NCI-H524 treated with DMSO at 0.1 percent for 48 hours (cell line): ENCODE measurements at places on chromosomes 7 and 10.

DNA sequence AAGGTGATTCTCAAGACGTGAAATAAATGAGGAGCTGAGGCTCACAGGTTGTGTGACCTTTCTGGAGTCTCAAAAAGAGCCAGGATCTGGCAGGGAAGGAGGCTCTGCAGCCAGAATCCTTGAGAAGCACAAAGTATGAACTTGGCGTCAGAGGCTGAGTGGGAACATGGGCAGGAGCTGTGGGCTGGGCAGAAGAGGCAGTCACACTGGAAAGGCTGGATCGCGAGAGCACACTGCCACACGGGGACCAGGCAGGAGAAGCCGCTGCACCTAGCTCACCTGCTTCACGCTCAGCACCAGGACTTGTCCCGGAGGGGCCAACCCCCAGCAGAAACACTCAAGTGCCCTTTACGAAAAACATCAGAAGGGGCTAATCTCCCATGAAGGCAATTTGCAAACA lies 535.0 kb downstream of the TNS3 start:
- no peak for DNase-seq

GRCh38 chr10:30448092-30448491 lies 14.1 kb downstream of the MAP3K8 start:
- no peak for DNase-seq

DNA sequence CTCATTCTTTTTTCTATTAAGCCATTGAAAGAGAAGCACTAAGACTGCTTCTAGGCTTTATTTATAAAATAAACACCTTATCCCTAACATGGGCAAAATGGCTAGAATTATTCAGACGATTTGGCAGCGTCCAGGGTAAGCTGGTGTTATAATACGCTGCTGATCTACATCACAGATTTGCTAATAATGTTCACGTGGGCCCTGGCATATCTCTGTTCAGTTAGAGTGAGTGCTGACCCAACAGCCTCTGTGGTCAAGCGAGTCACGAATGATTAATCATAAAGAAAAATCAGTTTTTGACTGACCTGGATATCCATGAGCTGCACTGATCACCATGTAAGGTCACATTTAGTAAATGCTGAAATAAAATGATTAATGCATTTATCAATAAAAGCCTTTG lies 28.4 kb upstream of the CBLL1 start:
- DNase-seq = no peak

DNA sequence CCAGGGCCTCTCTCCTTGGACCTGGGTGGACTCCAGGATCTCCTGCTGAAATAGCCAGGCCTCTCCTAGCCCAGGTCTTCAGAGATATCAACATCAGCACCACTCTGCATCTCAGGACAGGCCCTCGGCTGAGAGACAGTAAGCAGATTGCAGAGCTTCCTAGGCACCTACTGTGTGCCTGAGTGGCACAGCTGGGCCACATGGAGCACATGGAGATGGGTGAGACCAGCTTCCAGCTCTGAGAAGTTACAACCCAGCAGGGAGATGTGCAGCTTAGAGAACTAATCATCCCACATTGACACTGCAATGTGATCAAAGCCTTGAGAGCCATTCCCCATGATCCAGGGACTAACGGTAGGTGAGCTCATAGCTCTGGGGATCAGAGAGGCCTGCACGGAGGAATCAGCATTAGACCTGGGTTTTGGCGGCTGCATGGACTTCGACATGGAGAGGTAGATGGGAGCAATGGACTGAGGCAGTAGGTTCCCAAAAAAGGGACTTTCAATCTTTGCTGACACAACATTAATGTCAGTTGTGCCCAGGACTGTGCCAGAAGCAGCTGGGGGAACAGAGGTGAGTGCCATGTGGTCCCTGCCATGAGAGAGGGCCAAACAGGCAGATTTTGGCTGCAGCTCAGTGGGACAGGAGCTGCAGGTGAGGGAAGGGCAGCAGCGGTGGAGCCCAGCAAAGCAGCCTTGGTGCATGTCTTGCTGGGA lies 76.0 kb upstream of the LEP start:
- DNase-seq = no peak

DNA sequence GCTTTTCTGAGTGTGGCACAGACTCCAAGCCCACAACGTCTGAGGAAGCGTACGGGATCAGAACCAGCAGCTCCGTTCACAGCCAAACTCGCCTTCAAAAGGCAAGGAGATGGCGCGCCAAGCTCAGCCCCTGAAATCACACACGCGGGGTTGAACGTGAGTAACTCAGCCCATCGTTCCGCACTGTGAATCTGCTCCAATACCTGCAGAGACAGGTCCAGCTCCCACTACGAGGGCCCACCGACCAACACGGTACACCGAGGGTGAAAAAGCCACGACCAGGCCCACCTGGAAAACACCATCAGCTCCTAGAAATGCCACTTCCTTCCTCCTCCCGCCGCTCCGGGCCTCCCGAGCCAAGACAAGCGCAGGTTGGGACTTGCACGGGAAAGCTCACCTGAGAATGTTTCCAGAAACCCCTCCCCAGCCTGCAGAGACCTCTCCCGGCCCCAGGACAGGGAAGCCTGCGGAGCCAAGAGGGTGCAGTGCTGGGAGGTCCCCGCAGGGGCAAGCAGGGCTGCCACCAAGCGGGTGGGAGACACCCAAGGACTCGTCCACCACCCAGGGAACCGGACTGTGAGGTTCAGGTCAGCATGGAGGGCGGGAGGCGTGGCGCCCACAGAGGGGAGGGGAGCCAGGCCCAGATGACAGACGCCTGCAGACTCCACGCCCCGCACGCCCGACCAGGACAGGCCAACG lies 93.9 kb upstream of the PDGFA start:
- DNase-seq = no peak

DNA sequence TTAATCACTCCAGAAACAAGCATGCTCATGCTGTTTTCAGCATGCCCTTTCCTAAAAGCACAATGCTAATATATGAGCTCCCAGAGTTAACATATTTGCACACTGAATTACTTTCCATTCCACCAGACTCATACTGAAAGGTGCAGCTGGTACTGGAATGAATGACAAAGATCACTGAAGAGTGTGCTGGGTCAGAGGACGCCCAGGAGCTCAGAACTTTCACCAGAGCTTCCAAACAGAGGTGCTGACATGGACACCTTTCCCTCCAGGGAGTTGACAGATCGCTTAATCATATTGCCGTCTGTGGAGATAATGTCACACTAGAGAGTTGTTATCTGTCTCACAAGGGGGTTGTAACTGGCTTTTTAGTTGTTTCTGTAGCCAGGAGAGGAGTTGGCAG lies 292.9 kb downstream of the LHFPL3 start:
- DNase-seq = no peak

DNA sequence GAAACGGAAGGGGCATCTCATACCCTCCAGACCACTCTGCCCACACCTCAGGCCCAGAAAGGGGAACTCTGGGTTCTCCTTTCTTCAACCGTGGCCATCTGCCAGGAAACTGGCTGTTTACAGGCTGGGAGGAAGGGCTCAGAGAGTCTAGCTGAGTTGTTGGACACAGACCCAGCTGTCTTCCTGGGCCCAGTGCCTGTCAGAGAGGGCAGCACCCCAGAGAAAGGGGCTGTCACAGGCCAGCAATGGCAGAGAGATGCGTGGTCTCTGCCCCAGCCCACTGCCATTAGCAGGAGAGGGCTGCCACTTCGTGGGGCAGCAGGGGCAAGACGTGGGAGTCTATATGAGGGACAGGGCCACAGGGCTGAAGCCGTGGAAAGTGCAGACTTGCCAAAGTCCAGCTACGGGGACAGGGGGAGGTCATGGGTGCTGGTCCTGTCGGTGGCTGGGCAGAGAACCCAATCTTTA lies 11.0 kb downstream of the GRID1 start:
- no peak for DNase-seq

DNA sequence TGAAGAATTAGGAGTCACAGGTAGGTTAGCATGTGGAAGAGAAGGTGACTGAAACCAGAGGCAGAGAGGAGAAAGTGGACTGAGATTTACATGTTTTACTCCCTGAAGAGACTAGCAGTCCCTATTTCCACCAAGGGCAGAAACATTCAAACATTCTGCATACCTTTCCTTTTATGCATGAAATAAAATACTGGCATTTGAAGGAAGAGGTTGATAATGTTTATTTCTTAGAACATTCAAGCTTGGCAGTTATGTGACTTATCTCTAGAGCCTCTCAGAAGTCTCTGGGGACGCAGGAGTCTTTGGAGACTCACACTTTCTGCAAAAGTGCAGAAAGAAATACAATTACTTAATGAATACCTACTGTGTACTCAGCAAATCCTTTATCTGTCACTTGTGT lies 507.1 kb upstream of the C7orf33 start:
- DNase-seq = no peak

DNA sequence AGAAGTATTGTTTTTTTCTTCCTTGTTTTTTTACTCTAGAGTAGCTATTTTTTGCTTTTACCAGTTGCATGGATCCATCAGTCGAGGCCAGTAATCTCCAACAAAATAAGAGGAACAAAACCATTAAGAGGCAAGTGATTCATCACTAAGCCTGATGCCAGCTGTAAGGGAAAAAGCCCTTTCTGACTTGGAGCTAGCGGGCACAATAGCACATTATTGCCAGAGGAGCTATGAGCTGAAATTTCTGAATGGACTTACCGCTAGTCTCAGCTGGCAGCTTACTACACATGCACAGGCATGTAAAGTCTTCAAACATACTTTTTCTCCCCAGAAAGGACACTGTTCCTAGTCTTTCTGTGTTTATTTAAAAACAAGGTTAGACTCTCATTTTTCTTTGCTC lies 41.6 kb upstream of the PTPRZ1 start:
- DNase-seq = no peak

DNA sequence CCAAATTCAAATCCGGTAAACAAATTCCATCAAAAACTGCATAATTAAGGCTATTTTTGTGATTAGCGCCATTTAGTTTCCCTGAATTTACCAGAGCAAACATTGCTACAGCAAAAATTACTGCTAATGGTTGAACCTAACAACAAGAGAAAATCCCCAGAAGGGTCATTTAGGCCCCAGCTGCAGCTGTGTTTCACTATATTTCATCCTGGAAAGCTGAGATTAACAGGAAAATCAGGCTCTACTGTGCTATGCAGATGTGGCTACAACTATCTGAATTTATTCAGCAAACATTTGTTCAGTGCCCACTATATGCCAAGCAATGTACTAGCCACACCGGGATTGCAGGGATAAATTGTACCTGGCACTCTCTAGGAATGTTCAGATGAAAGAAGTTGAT lies 104.0 kb downstream of the PON1 start:
- DNase-seq = no peak

GRCh38 chr10:52216852-52217251 lies 97.2 kb upstream of the DKK1 start:
- DNase-seq = no peak

GRCh38 chr7:3893151-3893788 lies 592.2 kb downstream of the SDK1 start:
- no peak for DNase-seq

GRCh38 chr10:69504576-69505250 lies 53.4 kb downstream of the TSPAN15 start:
- no peak for DNase-seq

GRCh38 chr7:27930910-27931476 lies 191.0 kb downstream of the TAX1BP1 start:
- DNase-seq = no peak

DNA sequence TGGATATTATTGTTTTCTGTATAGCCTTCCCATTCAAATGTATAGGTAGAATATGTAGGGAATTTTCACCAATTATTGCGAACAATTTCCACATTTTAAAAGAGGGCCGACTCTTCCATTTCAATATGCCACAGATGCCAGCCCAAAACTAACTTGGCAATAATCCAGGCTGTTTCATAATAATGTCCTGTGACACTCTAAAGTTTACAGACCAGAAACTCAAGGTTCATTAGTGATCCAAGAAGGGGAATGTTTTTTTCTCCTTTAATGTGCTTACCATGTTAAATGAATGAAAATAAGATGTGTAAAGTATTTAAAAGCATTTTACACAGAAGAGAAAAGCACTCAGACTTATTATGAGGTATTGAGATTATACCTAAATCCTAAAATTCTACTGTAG lies 63.0 kb upstream of the FAM3C start:
- DNase-seq = no peak

- DNase-seq = no peak
Observed at GRCh38 chr10:124842721-124843120, 41.1 kb downstream of the ABRAXAS2 start.

- DNase-seq = no peak
Observed at GRCh38 chr10:90557385-90557784, 300.5 kb downstream of the HTR7 start.

GRCh38 chr10:79406683-79407422 lies 38.6 kb downstream of the ZCCHC24 start:
- DNase-seq = no peak

- DNase-seq = no peak
Observed at GRCh38 chr10:104485632-104486031, 132.0 kb downstream of the CFAP58 start.

- peak; percentile 46 for DNase-seq
Observed at GRCh38 chr7:51366930-51367613, 50.5 kb upstream of the COBL start.
